BJ (cell line): ENCODE measurements at places on chromosomes 16 and 17.

DNA sequence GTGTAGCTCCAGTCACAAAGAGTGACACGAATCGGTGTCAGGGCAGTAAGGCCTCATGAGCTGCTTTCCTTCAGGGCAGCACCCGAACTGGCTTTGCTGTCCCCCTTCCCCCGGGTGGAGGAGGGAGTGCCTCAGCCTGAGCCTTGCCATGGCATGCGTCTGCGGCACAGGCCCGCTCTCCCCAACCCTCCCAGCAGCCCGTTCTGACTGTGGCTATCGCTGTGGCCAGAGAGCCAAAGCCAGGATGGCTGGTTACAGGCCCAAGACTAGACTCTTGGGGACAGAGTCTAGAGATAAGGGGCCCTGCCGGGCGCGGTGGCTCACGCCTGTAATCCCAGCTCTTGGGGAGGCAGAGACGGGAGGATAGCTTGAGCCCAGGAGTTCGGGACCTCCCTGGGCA lies 25.9 kb downstream of the CLUH start:
- DNase-seq = no peak

DNA sequence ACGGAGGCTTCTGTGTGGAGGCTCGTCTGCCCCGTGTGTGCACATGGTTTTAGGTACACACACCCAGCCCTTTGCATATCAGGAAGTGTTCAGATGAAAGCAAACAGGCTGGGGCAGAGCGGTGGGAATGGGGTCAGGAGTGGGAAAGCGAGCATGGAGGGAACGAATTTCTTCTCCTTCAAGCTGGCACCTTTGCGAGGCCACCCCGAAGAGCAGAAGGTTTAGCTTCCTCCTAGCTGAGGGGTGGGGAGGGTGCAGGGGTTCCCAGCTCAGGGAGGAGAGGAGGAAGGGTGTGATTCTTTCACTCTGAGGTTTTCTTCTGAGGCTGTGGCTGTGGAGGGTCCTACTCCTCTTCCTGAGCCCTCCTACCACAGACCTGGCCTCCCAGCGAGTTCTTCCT lies 83.6 kb downstream of the ABR start:
- no peak for DNase-seq

DNA sequence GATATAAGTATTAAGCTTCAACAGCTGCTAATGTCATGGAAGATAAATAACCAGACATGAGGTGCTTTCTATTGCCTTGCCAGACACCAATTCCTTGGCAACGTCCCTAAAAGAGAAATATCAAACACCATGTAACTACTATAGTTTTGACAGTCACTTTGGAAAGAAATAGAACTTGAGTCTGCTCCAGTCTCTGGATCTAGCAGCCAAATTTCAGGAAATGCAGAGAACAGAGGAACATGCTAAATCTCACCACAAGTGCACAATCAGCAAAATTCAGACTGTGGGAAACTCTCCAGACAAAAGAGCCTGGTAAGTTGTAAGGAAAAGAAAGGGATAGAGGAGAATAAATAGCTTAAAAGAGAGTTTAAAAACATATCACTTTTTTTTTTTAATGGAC lies 28.4 kb upstream of the TANC2 start:
- no peak for DNase-seq

GRCh38 chr16:27625050-27625697 lies 75.2 kb downstream of the KATNIP start:
- DNase-seq = no peak

DNA sequence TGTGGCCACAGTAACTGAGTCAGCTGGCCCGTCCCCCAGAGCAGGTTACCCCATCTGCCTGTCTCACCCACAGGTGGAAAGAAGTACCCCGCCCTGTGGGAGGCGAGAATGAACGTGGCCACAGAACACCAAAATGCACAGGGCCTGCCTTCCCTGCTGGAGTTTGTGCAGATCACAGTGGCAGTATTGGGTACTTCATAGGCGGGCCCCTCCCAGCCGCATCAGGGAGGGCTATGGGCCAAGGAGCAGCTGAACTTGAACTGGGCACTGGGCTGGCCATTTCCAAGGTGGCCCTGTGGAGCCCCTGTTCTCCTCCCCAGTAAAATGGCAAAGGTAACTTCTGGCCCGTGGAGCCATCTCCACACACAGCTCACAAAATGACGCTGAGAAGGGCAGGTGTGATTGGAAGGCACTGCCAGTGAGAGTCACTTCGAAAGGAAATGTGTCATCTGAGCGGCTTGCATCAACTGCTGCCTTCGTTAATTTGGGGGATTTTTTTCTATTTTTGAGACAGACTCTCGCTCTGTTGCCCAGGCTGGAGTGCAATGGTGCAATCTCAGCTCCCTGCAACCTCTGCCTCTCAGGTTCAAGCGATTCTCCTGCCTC lies 162.9 kb downstream of the ENGASE start:
- DNase-seq = no peak

DNA sequence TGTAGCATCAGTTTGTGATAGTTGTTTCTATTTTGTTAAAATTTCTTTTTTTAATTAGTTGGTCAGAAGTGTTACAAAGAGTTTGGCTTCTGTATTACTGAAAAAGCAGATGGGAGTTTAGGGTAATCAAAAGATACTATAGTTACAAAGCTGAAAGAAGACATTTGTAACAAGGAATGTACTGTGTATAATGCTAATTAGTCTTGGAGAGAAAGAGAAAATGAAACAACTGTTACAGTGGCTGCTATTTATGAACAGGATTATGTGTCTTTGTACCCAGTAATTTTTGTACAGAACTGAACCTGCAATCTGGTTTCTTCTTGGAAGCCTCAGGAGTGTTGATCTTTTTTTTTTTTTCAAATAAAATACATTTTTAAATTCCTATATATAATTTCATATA lies 14.3 kb downstream of the GDPD1 start:
- no peak for DNase-seq

GRCh38 chr16:81369888-81370504 lies 55.2 kb downstream of the GAN start:
- DNase-seq = no peak

DNA sequence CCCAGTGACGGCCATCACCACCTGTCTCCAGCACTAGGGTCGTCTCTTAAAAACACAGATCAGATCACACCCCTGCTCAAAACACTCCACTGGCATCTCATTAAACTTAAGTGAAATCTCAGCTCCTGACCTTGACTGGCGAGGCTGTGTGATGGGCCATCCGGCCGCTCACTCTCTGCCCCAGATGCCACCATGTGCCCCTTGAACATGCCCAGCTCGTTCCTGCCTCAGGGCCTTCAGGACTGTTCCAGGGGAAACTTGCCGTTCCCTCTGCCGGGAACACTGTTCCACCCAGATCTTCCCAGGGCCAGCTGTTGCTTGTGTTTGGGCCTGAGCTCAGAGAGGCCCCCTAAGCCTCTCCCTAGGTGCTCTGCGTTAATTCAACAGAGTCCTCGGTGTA lies 39.4 kb downstream of the RPH3AL start:
- no peak for DNase-seq

- DNase-seq = no peak
These were observed at the start of gene ABHD15 for GRCh38 chr17:29566473-29567303. Gene ABHD15 (minus strand): TSS chr17:29567037. CDS start chr17:29566966, 71 bp downstream.

GRCh38 chr17:83125515-83126274 lies 46.3 kb downstream of the METRNL start:
- no peak for DNase-seq

- DNase-seq = no peak
These were observed 20.6 kb downstream of the RPH3AL start for GRCh38 chr17:332023-332422.

GRCh38 chr16:56267888-56268287 lies 76.6 kb downstream of the GNAO1 start:
- no peak for DNase-seq

- DNase-seq = no peak
These were observed 849.8 kb upstream of the RBFOX1 start for GRCh38 chr16:6482696-6483468.

GRCh38 chr17:11488407-11488806 lies 109.9 kb upstream of the DNAH9 start:
- no peak for DNase-seq

GRCh38 chr17:48492401-48493298 lies 38.2 kb downstream of the HOXB1 start:
- DNase-seq = no peak

DNA sequence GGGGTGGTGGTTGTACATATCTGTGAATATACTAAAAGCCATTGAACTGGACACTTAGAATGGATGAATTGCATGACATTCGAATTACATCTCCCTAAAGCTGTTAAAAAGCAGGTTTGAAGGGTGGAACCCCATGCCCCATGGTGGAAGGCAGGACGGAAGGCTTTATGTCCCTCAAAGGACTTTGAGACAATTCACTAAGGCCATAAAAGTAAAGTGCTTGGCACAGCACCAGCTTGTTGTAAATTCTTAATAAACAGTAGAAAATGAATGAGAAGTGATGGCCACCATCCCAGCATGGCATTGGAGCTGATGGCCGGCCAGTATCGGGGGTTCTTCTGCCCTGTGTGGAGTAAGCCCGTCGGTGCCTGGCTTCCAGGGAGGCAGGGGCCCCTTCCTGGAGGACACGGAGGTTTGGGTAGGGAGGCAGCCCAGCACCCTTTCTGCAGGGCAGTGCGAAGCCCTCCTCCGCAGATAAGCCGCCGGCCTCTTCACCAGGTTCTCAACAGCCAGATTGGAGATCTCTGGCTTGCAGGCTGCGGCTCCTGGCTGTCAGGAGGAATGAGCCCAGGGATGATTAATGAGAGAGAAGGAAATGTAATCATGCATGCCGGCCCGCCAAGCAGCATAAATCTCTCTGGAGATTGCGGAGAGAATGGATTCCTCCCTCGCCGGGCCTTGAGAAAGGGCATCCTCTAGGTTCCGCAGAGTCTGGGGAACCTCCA lies 346.9 kb downstream of the FOXL1 start:
- no peak for DNase-seq

- no peak for DNase-seq
These were observed 48.4 kb downstream of the CENPV start for GRCh38 chr17:16304830-16305229.

DNA sequence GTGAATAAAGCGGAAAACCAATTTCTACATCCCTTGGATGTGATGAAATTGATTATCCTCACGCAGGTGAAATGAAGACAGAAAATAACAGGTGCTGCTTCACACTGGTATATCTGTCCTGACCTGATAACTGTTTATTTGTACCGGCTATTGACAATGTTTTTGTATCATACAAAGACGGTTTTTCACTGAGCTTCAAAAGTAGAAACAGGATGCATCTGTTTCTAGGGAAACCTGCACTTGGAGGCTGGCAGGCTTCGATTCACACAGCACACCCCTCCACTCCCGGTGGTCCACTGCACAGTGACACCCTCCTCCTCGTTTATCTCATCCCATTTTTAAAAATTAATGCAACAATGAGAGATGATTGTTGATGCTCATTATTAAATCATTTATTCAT lies 104.5 kb downstream of the CPPED1 start:
- no peak for DNase-seq

GRCh38 chr16:19242987-19243575 lies 42.5 kb upstream of the CLEC19A start:
- DNase-seq = no peak

DNA sequence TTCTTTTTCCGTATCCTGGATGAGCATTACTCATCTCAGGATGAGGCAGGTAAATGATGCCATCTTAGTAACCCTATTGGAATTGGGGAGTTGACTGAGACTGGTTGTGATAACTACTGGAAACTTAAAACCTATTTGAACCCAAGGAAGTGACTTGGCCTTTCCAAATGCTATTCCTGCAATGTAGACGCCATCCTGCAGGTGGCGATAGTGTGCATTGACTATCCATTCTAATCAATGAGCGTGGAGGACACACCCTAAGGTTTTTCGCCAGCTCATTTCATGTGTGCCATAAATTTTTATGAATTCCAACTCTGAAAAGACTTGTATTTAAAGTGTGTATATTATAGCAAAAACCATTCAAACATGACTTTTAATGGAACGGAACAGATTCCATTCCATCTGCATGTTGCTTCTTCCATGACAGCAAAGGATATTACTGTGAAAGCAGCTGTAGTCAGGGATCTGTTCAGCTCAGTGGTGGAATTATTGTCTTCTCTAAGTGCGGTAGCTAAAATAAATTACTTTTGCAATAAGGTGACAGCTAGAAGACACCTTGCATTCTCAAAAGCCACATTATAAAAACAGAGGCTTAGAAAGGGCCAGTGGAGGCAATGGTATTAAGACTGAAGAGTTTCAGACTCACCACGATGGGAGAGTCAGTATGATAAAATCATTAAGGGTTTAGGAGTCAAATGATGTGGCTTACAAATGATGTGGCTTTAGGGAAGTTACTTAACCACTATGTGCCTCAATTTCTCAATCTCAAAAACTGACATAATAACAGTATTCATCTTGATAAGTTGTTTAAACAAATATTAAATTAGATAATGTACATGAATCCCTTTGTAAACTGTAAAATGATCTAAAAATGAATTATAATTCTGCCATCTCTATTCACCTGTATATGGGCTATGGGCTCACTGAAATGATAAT lies 55.5 kb downstream of the SYT17 start:
- DNase-seq = no peak

- DNase-seq = no peak
These were observed 47.2 kb upstream of the MED13 start for GRCh38 chr17:62112229-62112628.
